ENCODE measurements at places on chromosomes 4 and X.

DNA sequence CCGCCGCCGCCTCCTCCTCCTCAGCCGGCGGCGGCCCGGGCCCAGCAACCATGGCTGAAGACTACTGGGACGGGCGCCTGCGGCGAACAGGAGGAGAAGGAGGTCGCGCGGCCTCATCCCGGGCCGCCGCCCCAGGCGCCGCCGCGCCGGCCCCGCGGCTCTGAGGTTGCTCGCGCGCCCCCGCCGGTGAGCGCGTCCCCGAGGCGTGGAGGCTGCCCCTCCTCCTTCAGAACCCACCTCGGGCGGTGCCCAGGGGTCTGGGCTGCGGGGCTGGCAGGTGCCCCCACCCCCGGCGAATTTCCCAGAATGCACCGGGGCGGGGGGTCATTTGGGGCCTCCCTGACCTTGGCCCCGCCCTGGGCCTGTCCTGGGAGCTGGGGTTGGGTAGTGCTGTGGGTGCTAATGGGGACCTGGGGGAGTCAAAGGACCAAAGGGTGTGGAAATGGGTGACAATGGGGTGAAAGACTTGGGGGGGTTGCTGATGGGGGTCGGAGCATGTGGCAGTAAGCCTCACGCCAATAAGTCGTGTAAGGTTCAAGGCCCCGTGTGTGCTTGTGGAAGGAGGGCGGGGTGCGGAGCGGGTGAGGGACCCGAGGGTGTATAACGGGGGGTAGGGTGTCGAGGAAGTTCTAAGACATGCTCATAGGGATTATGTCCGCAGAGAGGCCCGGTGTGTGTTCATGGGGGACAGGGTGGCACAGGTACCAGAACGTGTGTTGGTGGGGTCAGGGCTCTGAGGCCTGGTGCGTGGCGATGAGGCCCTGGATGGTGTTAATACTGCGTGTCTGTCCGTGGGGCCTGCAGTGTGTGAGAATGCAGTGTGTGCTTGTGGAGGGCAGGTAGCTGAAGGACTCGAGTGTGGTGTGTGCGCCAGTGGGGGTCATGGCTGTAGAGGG lies 687 bp downstream of the CDK16 start:
- DNase-seq: peak; percentile 19

DNA sequence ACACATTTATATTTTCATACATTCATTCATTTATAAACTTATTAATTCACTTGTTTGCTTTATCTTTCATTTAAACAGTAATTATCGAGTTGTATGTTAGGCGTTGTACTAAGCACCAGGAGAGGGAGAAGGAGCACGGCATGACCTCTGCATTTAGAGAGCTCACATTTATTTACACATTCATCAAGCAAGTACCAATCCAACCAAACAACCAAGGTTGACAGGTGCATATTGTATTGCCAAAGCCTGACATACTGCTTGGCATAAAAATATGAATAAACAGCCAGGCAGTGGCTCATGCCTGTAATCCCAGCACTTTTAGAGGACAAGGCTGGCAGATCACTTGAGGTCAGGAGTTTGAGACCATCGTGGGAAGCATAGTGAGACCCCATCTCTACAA lies 37.0 kb upstream of the CLNK start:
- no peak for DNase-seq

GRCh38 chr4:109256818-109257217 lies 45.6 kb downstream of the COL25A1 start:
- no peak for DNase-seq

DNA sequence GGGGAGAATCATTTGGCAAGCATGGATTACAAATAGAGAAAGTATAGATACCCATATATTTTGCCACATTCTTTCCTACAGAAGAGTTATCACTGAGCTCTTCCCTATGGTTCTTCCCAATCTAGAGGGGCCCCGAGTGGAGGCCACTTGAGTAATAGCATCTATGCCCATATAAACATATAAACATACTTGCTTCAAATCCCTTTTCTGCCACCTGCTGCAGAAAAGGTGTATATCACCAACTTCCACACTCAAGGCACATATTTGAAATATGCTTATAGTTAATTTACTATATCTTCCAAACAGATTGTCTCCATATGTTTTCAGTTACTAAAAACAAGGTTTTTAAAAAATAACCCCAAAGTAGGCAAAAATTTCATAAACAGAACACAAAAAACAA lies 642.8 kb upstream of the DIPK2B start:
- DNase-seq: no peak

GRCh38 chr4:40630335-40631021 lies 814 bp upstream of the RBM47 start:
- DNase-seq: no peak

DNA sequence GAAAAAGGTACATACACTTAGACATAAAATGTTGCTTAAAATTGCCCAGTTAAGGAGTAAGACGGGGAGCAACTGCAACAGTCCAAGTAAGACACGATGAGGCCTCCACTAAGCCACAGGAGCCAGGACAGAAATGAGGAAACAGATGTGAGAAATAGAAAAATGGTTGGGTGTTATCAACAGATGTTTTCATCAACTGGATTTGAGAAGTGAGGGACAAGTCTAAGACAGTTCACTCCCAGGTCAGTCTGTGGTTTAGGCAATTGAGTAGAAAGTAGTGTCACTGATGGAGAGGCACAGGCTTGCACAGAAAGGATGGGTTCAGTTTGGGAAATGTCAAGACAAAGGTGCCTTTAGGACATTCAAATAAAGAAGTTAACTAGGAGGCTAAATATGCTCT lies 23.5 kb upstream of the PHF8 start:
- DNase-seq: no peak

GRCh38 chrX:122579526-122579925 lies 604.6 kb upstream of the GRIA3 start:
- DNase-seq: no peak

GRCh38 chr4:40190019-40190418 lies 6.8 kb upstream of the RHOH start:
- DNase-seq: no peak

- DNase-seq: no peak
Observed at GRCh38 chr4:165698272-165698671, 174.8 kb upstream of the TLL1 start.

DNA sequence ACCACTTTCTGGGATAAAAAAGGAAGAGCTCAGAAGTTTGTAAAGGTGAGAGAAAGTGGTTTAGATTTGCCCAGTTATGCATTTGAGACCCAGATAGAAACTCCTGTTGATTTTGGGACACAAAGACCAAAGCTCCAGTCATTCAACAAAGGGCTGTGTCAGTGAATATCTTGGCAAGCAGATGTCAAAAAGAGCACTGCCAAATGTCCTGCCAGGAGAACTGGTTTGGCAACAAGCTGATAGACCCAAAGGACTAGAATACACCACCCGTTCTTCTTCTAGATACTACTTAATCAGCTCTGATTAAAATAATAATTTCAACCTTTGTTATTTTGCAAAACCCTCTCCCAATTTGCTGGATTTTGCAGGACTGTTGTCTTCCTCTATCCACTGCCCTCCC lies 121.4 kb downstream of the NHS start:
- DNase-seq: no peak

DNA sequence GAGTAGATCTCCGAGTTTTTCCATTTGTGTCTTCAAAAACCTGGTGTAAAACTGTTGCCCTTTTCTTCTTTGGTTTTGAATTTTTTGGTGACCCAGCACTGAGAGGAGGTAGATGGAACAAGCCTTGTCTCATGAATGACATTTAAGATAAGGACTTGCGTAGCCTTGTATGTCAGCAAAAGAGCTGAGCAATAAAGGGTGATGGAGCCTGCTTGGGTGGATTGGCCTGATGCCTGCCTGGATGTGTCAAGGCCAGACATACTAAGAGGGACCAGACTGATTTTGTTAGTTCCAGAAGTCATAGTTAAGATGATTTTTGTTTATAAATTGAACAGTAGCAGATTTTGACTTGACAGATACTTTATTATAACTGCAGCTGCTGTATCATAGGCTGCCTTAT lies 134.9 kb downstream of the POLA1 start:
- no peak for DNase-seq

- no peak for DNase-seq
Observed at GRCh38 chr4:110994781-110995180, 371.9 kb upstream of the PITX2 start.

DNA sequence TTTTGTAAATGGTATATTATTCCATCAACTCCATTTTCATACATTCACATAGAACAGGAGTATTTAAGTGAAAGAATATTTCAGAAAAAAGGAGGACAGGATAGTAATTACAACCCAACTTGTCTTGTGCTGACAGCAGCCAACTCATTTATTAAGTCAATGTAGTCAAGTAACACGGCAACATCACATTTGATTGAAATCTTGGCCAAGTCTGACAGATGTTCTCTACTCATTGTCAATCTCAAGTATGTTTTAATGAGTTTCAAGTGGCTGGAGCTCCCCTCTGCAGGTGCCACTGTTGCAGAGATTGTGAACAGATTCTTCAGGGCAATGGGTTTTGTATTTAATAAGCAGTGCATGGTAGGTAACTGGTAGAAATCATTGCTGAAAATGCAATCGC lies 332.5 kb downstream of the C4orf33 start:
- DNase-seq: no peak

- DNase-seq: no peak
Observed at GRCh38 chr4:108034565-108034964, 44.9 kb downstream of the HADH start.

DNA sequence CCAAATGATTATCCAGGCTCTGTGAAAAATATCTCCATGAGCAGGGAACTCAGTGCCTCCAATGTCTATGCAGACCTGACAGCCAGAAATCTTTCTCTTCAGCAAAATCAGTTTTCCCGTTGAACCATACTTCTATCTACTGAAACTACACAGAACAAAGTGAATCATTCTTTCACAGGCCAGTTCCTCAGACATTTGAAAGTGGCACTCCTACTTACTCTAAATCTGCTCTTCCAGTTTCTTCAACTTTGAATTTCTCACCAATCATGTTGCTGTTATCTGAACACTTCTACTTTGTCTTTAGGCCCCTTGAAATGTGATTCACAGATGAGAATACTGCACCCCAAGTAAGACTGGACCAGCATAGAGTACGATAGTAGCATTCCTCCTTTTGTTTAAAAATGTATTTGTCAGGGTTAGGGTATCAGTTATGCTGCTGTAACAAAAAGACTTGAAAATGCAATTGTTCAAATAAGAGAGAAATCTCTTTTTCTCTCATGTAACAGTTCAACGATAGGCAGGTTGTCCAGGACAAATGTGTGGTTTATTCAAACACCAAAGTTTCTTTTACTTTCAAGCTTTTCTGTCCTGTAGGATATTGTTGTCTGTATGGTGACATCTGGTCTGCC lies 210.6 kb upstream of the KLF3 start:
- no peak for DNase-seq

GRCh38 chr4:77332696-77333270 lies 175.8 kb downstream of the CCNG2 start:
- no peak for DNase-seq

DNA sequence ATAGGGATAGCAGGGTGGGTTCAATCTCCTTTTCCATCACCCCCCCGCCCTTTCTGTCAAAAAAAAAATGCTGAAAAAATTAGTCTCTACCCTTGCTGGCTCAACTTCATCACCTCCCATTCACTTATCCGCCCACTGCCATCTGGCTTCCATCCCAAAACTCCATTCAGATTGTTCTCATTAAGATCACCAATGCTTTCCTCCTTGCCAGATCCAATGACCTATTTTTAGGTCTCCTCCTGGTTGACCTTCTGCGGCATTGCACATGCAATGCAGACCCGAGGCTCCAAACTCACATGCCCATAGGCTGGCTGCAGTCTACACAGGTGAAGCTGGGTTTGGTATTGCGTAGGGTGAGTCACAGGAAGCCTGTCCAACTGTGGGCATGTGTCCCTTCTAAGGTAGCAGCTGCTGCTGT lies 21.1 kb upstream of the STIM2 start:
- no peak for DNase-seq

DNA sequence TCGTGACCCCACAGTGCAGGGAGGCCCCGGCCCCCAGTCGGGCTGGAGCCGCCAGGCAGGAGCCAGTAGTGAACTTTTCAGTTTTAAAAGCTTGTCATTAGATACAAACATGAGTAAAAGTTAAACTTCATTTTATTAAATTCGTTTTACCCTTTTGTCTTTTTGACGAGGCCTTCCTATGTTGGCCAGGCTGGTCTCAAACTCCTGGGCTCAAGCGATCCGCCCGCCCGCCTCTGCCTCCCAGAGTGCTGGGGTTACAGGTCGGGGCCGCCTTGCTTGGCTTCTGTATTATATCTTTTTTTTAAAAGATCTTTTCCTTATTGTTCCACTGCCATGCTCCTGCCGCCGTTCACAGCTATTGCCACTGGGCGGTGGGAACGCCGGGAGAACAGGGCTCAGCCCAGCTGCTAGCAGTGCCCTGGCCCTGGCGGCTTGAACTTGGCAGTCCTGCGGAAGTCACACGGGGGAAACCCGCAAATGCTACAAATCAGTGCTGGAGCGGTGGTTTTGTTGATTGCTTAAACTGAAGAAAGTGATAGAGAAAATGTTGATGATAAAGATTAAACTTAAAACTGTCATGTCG lies 968 bp upstream of the NELFA start:
- no peak for DNase-seq

DNA sequence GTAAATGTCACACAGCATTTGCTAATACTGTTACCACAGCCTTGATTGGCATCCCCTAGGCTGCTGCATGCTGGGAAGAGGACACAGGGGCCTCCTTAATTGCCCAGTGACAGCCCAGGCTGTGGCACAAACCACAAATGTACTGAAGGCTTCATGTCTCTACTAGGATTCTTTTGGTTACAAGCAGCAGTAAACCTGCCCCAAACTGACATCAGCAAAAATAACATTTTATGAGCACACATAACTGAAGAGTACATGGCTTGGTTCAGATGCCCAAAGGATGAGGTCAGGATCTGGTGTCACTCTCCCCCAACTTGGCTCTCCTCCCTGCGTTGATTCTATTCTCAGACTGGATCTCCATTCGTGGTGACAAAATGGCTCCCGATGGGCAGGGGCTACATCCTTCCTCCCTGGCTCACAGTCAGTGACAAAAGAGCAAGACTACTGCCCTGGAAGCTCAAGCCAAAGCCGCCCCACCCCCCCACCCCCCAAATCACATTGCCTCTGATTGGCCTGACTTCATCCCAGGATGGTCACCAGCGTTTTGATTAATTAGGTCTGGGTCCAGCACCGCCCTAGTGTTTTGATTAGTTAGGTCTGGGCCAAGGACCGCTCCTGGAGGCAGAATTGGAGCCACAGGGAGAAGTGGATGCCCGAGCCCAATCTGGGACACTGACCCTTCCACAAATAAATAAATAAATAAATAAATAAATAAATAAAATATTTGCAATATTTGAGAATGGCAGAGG lies 180.5 kb upstream of the RBPJ start:
- DNase-seq: no peak

- DNase-seq: no peak
Observed at GRCh38 chrX:50874876-50875275, 35.7 kb upstream of the BMP15 start.

DNA sequence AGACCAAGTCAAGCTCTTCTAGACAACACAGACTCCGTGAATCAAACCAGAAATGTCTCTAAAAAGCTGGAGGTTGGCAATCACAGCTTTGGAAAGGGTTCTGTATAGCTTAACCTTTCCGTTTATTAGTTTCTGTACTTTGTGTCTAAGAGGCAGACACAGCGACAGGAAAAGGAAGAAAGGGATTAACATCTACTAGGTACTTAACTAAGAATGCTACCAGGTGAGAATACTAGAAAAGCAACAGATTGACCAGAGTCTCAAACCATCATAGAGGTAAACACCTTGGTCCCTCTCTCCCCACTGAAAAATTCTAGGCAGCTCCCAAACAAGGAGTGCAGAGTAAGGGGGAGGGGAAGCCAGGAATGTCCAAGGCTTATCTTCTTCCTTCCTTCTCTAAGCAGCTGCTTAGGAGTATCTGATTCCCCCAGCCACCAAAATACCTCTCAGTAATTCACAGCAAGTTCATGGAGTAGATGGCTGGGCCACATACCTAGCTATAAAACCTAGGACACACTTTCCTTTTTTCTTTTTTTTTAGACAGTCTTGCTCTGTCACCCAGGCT lies 80.8 kb downstream of the APBB2 start:
- no peak for DNase-seq
